ENCODE measurements at places on chromosomes 1 and 21.

GRCh38 chr1:158998781-158999161 is 10.9 kb upstream of the IFI16 start:
- no peak for DNase-seq

GRCh38 chr1:247845011-247845692 is 3.5 kb upstream of the OR11L1 start:
- DNase-seq, result no peak

DNA sequence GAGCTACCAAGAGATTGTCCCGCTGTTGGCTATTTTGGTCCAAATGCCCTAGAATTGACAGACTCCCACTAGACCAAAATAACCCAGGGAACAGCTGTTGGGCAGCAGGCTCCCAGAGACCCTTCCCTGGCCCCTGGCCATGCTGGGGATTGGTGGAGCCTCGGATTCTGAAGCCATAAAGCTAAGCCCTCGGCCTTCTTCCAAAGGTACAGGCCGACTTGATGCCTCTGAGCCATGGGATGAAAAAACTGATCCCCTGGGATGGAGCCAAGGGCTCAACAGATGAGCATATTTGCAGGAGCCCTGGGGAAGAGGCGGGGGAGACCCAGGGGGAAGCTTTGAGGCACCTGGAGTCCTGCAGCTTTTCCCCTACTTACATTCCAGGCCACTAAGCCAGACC is 1.0 kb upstream of the LRRC38 start:
- DNase-seq, result no peak

GRCh38 chr1:47532921-47533792 is 95.3 kb downstream of the FOXD2 start:
- DNase-seq, result peak; percentile 85

Data from fibroblast of skin of left quadriceps (primary cell).